Stimulated activated CD8-positive, alpha-beta memory T cell treated with anti-CD3 and anti-CD28 coated beads, Interleukin-7, amount 100 ng/mL, for 4 hours (primary cell): ENCODE measurements at places on chromosomes 6 and 20.

DNA sequence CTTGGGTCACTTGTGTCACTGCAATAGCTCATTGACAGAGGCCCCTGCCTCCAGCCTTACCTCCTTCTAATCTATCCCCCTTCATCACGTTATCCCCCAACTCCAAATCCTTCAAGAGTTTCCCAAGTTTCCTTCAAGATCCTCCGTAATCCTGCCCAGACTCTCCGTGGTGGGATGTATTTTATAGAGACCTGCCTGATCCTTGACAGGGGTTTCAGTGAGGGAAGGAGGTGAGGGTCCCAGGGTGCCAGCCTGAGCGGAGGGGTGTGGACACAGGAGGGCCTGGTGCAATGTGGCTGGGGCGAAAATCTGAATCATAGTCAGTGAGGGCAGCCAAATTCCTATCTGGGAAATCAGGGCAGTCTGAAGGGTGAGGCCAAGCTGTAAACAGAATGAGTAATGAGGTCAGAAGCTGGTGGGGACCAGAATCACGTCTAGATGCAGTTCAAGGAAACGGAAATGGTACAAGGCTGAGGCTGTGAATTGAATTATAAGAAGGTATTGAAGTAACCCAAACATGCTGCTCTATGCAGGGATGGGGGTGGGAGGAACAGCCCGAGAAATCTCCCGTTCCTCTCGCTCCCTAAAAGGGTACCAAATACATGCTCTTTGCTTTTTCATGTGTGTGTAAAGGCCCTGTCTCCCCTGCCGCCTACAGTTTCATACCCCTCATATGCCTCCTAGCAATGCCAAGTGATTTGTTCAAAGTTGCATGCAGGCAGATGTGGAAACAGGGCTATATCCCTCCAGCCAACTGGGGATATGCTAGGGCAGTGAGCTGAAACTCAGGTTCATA lies 35.4 kb upstream of the PIM1 start:
- DNase-seq: no peak

GRCh38 chr20:25252230-25252651 lies 4.4 kb downstream of the PYGB start:
- no peak for DNase-seq

- DNase-seq: no peak
Measured at GRCh38 chr20:18272451-18272850, 15.9 kb upstream of the ZNF133 start.

DNA sequence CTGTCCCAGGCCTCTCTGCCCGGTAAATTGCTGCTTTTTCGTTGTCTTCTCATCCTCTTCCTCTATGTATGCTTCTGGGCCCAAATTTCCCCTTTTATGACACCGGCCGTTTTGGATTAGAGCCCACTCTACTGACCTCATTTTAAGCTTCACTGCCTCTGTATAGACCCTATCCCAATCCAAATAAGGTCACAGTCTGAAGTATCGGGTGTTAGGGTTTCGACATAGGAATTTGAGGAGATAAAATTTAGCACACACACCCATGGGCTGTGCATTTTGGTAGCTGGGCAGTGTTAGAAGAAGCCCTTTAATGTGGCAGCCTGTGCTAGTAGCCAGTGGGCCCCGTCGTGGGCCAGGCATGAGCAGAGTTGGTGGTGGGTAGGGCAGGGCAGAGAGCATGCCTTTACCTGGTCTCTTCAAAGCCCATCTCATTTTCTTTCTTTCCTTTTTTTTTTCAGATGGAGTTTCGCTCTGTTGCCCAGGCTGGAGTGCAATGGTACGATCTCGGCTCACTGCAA lies 27.9 kb upstream of the EZR start:
- no peak for DNase-seq

GRCh38 chr6:36928547-36928918 lies 26.0 kb upstream of the PI16 start:
- no peak for DNase-seq

DNA sequence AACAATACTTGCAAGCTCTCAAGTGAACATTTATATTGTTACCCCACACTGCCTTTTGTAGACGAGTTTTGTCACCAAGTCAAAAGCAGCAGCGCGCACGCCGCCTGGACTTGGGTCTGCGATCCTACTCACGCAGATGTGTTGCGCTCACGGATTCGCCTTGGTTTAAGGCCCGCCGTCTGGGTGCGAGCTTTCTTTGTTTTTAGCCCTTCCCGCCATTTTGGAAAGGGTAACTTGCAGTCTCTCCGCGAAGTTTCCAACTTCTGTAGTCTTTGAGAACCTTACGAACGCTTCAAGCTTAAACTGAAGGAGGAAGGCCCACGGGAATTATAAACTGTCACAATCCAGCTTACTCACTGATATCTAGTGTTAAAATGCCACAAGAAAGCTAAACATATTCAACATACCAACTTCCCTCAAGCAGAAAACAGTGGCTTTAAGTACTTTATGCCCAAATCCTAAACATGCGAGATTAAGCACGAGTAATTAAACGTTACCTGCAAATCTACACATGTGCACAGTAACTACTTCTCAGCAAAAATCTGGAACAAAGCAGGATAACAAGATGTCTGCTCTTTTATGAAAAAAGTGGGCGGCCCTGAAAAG lies 80.4 kb upstream of the BTN3A2 start:
- DNase-seq: no peak

- no peak for DNase-seq
Measured at GRCh38 chr6:87817183-87817582, 115.2 kb upstream of the AKIRIN2 start.

DNA sequence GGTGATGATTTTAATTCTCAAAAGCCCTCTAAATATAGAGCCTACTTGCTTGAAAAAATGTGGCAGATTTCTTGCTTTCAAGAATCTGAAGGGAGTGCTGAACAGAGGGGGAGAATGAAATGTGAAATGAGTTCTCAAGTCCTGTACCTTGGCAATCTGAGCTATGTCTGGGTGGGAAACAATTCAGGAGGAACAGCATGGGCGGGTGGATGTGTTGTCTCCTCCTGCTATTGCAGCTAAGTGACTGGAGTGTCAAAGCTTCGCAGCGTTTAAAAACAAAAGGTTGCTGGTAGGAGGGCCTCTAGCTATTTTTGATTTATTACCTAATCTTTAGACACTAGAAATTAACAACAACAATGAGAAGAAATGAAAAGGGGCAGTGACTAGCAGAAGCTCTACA lies 102.5 kb upstream of the ARG1 start:
- DNase-seq: no peak

DNA sequence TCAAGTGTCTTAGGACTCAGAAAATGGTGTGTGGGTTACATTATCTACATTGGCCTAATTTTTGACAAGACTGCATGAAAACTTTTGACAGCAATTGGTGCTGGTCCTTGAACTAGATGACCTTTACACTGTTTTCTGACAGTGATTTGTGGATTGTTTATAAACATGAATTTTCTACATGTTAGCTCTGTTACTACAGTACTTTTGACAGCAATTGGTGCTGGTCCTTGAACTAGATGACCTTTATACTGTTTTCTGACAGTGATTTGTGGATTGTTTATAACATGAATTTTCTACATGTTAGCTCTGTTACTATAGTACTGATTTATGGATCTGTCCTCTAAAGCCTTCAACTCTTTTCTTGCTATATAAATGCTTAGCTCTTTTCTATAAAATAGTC lies 16.7 kb downstream of the KCTD20 start:
- no peak for DNase-seq

GRCh38 chr6:47016261-47016660 lies 25.9 kb downstream of the ADGRF1 start:
- no peak for DNase-seq

DNA sequence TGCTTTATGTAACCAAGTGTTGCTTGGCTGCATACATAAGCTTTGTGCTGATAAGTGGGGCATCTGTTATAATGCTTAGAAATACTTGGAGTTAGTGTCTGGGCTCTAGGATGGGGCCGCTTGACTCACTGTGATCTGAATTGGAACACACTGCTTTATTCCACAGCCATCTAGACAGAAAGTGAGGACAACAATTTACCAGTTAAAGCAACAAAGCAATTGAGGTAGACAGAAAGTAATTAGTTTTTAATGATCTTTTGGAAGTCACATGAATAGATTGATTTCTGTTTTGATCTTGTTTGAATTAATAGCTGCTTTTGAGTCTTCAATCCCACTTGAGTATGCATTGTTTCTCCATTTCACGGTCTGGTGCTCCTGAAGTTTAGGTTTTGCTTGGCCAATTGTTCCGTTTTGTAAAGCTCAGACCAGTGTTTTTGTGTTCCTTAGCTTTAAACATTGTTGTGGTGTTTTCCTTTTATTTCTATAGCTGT lies 157.5 kb downstream of the TRMT11 start:
- no peak for DNase-seq
